NCI-H69 (cell line): ENCODE measurements at places on chromosomes 12 and 14.

GRCh38 chr14:74948228-74949175, 6.9 kb downstream of the PGF start:
- no peak for DNase-seq

DNA sequence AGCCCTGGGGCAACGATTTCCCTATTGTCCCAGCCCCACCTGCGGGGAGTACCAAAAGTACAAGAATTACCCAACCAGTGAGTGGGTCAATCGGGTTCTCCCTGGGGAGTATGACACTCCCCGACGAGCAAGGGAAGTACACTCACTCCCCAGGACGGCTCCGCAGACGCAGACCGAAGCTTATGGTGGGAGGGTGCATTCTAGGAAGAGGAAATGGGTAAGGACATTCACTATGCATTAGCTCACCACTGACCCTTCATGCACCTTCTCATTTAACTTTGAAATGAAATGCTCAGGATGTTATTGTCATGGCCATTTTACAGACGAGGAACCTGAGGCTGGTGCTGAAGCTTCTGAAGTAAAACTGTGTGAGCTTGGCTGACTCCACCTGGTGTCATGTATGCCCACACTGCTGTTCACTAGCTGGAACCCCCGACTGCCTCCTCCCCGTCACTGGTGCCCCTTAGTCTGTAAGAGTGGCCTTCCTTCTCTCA, 45.8 kb upstream of the TMED10 start:
- DNase-seq = no peak

GRCh38 chr12:73863546-73863945, 674.1 kb upstream of the ATXN7L3B start:
- no peak for DNase-seq

DNA sequence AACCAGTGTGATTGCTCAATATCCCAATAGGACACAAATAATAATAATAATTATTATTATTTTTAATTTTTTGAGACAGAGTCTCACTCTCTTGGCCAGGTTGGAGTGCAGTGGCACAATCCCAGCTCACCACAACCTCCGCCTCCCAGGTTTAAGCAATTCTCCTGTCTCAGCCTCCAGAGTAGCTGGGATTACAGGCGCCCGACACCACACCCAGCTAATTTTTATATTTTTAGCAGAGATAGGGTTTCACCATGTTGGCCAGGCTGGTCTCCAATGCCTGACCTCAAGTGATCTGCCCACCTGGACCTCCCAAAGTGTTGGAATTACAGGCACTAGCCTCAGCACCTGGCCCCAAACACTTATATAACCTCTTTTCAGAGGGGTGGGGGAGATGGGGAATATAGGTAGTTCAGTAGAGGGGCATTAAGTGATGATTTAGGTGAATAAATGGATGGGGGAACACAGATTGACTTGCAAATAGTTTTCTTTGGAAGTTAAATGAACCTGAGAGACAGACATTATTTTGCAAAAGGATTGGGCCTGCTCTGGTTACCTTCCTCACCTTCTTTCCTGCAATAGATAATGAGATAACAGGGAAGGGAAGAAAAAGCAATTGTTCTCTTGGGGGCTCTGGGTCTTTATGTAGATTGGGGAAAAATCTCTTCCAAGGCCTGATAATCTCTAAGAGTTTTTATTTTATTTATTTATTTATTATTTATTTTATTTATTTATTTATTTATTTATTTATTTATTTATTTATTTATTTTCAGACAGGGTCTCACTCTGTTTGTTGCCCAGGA, 57.7 kb downstream of the RESF1 start:
- DNase-seq = no peak

GRCh38 chr12:49017891-49018260, 700 bp downstream of the PRKAG1 start:
- DNase-seq = peak; percentile 55

- DNase-seq = no peak
These were observed 768.5 kb downstream of the MED13L start for GRCh38 chr12:115508990-115509389.

DNA sequence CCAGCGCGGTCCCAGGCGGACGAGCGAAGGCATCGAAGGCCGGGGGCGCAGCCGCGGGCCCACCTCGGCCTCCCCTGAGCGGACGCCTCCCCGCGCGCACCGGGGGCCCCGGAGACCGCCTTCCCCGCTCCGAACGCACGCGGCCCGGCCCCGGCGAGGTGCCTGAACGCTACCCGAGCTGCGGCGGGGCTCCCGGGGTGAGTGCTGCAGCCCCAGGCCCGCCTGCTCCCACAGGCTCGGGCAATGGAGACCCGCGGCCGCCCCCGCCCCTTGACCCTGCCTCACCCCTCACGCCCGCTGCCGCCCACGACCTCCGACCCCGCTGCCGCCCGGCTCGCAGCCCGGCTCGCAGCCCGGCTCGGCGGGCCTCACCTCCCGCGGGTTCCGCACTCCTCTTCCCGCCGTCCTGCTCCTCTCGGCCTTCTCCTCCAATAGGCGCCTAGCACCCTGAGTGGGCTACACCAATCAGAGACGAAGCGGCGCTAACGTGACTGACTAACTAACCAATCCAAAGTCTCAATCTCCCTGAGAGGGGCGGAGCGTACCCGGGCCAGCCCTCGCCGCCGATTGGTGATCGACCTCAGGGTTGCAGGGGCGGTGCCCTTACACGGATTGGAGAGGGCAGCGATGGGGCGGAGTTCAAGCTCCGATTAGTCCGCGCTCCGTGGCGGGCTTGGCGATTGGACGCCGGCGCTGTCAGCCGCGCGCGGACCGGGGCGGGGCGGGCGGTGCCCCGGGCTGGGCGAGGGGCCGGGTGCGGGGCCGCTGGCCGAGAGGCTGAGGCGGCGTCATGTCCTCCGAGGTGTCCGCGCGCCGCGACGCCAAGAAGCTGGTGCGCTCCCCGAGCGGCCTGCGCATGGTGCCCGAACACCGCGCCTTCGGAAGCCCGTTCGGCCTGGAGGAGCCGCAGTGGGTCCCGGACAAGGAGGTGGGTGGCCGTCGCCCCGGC, at the start of the genes XRCC3 and ZFYVE21:
XRCC3 (minus strand) TSS at position 400 of the 949 bp plus-strand sequence. CDS start 4,364 bp downstream, outside the sequence.
ZFYVE21 (plus strand) TSS at position 759 of the 949 bp plus-strand sequence; CDS start at position 791, 32 bp downstream.
- peak; percentile 100 for DNase-seq

GRCh38 chr12:62601765-62602164, 135.1 kb downstream of the MON2 start:
- peak; percentile 44 for DNase-seq

DNA sequence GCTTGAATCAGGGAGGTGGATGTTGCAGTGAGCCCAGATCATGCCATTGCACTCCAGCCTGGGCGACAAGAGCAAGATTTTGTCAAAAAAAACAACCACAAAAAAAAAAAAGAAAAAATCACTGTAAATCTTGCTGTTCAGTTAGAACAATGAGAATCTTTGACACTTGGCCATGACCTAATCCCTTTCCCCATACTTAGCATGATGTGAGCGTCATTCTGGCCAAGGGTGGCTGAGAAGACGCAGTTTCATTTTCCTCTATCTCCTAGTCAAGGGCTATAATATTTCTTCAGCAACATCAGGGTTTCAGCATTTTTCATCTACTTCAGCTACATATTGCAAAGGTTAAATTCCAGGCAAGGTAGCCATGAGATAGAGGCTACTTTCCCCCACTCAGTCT, 599.4 kb upstream of the MDGA2 start:
- no peak for DNase-seq

DNA sequence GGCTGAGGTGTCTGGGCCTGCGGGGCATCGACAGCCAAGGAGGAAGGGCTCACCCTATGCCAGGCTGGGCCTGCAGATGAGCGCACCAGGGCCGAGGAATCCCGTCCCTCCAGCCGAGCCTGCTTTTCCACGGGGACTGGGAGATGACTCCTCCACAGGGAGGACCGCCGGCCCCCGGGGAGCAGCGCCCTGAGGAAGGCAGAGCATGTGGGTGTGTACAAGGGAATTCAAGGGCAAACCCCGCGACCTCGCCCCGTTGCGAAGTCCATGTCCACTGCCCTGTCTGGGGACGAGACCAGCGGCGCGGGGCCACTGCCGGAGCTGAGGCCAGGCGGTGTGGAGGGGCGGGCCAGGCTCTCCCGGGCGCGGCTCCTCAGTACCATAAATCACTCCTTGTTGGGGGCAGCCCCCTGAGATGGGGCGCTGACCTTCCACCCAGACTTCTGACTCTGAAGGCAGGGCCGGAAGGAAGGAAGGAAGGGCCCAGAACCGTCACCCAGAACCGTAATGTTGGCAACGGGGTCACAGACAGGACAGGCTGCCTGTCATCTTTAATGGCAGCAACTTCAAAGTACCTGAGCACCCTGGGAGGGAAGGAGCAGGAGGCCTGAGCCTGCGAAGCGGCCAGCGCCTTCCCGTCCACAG, 52.5 kb downstream of the RNF34 start:
- DNase-seq = no peak
